ENCODE measurements at places on chromosomes 2 and 18.

DNA sequence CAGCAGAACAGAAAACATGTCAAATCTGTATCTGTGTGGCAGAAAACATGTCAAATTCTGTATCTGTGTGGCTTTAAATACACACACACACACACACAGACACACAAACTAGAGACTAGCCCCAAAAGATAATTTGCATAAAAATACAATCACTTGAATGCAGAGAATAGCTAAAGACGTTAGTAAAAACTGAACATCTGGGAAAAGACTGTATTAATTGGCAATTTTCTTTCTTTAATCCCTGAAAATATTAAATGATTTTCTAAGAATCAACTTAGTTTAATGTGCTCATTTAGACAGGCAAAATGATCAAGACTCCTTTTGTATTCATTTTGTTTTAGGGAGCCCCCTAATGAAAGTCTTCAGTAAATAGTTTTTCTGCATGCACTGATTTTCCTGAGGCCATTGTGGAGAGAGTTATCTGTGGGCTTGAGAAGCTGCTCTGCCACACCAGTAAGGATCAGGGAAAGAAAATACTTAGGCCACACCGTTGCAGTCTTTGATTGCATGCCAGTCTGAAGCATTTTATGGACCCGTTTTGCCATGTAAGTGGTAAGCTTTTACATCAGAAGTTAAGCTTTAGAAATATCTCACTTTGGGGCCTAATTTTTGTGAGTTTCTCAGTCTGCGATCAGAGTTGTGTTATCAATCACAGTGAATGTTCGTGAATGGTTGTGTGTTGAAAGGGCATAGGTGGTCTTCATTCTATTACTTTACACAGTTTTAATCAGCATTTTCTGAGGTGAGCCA is 2.2 kb downstream of the SPATS2L start:
- DNase-seq: no peak

DNA sequence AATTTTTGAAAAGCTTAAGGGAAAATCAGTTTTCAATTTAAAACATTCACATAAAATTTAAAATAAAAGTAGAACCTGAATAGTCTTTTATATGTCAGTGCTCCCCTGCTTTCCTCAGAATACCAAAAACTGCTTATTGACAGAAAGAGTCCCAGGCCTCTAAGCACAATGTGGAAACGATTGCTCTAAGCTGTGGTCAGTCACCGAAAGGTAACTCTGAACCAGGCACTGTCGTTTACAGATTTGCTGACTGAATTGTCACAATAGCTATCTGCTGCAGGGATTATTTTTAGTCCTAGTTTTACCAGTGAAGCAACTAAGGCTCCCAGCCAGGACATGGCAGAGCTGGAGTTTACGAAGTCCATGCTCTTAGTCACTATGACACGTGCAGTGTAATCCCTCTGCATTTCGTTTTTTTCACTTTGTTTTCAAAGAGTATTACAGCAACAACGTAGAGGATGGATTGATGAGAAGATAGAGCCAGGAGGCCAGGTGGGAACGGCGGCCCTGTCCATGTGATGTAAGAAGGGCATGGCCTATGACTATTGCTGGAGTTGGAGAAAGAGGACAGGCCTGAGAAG is 28.1 kb upstream of the TMEM247 start:
- no peak for DNase-seq

GRCh38 chr2:210762604-210763588 is 206.5 kb downstream of the CPS1 start:
- DNase-seq: no peak

GRCh38 chr2:105919191-105919811 is 174.6 kb downstream of the NCK2 start:
- DNase-seq: no peak

GRCh38 chr18:24894880-24895279 is 434.4 kb downstream of the HRH4 start:
- DNase-seq: no peak

GRCh38 chr18:4181882-4182568 is 273.1 kb downstream of the DLGAP1 start:
- DNase-seq: no peak

GRCh38 chr2:233234264-233234663 is 17.2 kb upstream of the ATG16L1 start:
- DNase-seq: no peak

- DNase-seq: no peak
These were observed 191.0 kb downstream of the NEDD4L start for GRCh38 chr18:58235001-58235436.

- DNase-seq: no peak
These were observed 270.8 kb upstream of the UBE2E3 start for GRCh38 chr2:180709392-180710145.

GRCh38 chr18:8889489-8889888 is 184.1 kb downstream of the MTCL1 start:
- no peak for DNase-seq

- no peak for DNase-seq
These were observed 55.8 kb downstream of the ICA1L start for GRCh38 chr2:202815548-202816360.

Data from stimulated activated CD8-positive, alpha-beta memory T cell treated with anti-CD3 and anti-CD28 coated beads, Interleukin-15, amount 100 ng/mL, for 4 hours (primary cell).